ENCODE measurements at places on chromosomes 12 and 14.

- no peak for DNase-seq
These were observed 152.4 kb upstream of the FKBP4 start for GRCh38 chr12:2642176-2642892.

- no peak for DNase-seq
These were observed 2.2 kb downstream of the MMP17 start for GRCh38 chr12:131830335-131830913.

DNA sequence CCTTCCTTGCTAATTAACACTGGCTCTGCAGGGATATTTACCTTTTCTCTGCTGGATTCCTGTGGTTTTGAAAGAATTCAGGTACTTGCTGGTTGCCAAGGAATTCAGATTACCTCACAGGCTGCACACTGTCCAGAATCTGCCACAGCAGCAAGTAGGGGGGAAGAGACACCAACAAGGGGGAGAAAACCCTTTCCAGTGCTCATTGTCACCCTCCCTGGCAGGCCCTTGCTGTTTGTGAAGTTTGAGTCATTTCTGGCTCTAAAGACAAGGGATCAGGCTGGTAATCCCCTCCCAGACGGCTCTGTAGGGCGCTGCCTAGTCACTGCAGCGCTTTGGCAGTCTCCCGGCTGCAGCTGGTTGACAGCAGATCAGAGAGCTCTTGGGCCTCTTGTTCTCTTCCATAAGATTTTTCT is 50.8 kb downstream of the TTLL5 start:
- DNase-seq = no peak

DNA sequence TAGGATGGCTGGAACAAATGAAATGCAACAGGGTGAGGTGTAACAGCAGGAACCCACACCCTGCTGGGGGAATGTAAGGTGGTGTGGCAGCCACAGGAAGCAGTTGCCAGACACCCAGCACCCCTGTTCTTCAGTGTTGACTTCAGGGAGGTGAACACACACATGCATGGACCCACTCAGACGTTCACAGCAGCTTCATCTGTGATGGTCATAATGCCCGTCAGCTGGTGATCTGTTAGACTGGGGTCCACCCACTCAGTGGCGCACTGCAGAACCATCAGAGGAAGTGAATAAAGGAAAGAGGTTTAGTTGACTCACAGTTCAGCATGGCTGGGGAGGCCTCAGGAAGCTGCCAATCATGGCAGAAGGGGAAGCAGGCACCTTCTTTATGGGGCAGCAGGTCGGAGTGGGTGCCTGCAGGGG is 22.7 kb upstream of the TEX22 start:
- DNase-seq = no peak

- no peak for DNase-seq
These were observed 19.8 kb upstream of the CABP1 start for GRCh38 chr12:120620624-120621023.

- DNase-seq = no peak
These were observed 41.7 kb upstream of the DDX11 start for GRCh38 chr12:31031951-31032335.

DNA sequence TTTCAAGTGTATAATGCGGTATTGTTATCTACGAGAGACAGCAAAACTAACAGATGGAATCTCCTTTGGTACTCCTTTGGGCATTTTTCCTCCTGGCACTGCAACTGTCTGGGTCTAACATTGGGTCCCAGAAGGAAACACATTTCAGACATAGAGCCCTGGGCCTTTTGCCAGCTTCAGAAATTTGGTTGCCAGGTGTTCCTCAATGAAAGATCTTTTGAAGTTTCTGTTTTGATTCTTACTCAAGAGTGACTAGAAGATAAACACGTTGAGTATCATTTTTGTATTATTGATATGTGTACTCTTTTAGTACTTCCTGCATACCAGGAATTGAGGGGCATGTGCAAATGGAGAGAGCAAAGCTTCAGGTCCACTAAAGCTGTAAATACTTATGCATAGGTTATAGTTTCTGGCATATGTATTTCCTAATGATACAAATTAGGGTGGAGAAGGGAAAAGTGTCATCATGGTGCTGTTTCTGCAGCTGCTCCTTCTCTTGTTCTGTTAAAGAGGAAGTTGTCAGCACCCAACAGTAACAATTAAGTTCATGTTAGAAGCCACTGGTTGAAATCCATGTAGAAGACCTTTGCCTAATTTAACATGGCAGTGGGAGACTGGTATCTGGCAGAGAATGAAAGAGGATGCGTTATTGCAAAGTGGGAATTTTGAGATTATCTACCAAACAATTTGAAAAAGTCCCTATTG is 53.5 kb downstream of the SLC38A6 start:
- no peak for DNase-seq

DNA sequence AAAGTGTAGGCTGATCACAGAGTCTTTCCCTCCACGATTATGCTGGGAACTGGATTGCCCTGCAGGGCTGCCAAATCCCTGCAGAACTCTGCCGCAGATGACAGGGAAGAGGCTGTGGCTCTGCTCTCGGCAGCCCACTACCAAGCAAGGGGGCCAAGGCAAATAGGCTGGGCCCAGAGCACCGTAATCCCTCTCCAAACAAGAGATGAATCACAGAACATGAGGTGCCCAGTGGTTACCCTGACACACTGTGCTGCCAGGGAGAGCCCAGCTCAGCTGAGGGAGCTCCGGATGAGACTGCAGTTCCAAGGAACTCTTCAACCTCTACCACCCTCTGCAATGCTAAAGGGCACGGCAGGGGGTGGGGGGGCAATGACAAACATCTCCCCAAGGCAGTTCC is 33.9 kb downstream of the STON2 start:
- no peak for DNase-seq

GRCh38 chr12:54369597-54370131 is 5.4 kb upstream of the GPR84 start:
- no peak for DNase-seq

DNA sequence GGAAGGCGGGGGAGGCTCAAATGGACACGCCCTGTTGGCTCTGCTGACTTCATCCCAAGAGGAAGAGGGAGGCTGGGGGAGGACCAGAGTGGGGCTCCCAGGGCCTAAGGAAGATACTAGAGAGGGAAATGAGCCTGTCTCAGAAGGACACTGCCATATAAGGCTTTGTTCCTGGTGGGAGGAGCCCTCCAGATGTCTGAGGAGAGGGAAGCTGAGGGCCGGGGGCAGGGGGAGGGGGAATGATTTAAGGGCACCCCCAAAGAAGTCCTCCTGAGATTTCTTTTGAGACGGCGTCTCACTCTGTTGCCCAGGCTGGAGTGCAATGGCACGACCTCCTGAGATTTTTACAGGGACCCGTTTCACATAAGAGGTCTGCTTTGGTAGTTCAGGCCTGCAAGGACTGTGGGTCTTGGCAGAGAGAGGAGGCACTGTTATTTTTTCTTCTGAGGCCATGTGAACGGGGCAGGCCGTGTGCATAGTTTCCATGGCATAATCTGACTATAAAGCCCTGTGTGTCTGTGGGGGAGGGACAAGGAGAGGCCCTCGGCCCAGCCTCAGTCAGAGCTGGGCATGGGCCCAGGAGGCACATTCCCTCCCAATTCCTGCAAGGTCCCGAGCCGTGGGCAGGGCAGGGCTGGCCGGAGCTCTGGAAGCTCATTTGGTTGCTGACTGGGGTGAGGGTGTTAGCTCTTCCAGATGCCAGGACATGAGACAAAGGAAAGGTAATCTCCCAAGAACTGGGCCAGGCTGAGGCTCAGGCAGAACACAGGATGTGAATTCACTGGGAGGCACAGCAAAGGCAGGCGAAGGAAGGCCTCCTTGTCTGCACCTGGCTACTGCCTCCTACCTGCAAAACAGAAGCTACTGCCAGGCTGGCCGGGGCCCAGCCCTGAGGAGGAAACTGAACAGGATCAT is 22.2 kb upstream of the PLEKHG3 start:
- DNase-seq = no peak

DNA sequence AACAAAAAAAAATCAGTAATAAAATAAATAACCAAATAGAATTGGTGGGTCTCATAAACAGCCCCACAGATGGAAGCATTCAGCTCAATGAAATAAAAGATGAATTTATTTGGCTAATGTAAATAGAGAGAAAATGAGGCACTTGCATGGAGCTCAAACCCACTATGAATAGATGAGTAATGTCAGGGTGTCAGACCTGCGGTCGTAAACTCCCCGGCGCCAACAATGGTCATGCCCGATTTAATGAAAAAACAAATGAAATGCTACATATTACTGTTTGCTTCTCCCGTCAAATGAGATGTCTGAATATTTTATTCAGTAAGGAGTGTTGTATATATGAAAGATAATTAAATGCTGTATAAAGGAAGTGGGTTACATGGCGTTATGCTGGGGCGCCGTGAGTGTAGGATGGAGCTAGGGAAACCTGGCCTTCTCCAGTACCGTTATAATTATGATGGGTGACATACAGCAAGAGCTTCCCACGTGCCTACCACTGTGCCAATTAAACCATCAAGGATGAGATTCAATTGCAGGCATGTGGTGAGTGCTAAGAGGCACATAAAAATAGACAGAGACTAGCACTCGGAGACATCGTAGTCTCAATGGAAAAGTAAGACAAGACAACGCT is 648.1 kb downstream of the BCL11B start:
- no peak for DNase-seq

DNA sequence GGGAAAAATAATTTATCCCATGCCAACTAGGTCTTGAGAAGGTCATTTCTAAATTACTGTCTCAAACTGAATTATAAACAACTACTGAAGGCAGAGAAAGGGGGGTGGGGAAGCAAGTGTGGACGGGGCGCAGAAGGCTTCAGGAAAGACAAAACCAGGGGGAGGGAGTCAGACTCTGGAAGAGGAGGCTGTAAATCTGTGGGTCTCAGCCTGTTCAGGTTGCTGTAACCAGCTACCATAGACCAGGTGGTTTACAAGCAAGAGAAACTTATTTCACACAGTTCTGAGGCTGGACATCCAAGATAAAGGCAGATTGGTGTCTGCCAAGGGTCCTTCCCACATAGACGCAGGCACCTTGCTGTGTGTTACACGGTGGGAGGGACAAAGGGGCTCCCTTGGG is 39.9 kb upstream of the FZD10 start:
- no peak for DNase-seq

DNA sequence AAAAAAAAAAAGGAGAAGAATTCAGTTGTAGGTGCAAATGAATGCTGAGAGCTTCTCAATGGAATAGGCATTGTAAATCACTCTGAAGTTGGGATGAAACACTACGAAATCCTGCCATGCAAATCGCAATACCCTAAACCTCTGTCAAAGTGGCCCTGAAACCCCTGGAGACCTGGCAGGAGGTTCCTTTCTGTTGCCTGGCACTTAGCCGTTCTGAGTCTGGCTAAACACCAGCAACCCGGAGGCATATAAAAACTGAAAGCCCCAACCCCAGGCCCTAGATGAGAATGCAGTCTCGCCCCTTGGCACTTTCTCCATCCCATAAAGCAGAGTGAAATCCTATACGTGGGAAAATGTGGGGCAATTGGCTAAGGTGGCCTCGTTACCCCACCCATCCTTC is 151.5 kb upstream of the PARP11 start:
- no peak for DNase-seq

DNA sequence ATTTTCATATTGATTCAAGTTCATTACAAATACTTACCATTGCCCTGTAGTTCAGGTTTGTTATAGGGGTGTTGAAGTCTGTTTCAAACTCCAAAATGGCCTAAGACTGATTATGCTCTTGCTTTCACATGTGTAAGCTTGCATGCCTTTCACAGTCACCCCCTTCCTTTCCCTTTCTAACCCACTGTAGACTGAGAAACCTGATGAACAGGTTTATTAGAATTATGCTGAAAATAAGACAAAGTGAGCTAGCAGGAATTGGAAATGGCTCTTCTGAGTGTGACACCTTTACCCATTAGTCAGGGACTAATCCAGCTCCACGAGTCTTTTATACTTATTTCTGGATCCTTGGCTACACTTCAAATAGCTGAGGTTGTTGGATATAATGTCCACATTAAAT is 38.9 kb downstream of the FBXO33 start:
- no peak for DNase-seq

GRCh38 chr12:113271853-113272561 is 50.7 kb downstream of the TPCN1 start:
- no peak for DNase-seq

- DNase-seq = no peak
These were observed 5.5 kb upstream of the KRT84 start for GRCh38 chr12:52390739-52391617.

DNA sequence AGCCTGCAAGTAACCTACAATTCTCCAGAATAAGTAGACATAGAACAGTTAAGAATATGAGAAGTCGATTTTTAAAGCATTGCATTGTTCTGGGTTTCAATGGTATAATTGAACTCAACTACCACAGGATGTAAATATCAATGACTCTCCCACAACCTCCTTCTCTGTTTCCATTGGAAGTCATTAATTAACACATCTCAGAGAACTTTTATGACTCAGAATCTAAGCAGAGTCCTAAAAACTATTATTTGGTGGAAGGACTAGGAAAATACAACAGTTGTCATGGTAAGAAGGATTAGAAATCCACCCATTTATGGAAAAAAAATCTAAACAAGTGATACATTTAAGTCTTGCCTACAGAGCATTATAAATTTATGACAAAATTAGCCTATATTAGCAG is 21.1 kb upstream of the CPNE8 start:
- DNase-seq = no peak

DNA sequence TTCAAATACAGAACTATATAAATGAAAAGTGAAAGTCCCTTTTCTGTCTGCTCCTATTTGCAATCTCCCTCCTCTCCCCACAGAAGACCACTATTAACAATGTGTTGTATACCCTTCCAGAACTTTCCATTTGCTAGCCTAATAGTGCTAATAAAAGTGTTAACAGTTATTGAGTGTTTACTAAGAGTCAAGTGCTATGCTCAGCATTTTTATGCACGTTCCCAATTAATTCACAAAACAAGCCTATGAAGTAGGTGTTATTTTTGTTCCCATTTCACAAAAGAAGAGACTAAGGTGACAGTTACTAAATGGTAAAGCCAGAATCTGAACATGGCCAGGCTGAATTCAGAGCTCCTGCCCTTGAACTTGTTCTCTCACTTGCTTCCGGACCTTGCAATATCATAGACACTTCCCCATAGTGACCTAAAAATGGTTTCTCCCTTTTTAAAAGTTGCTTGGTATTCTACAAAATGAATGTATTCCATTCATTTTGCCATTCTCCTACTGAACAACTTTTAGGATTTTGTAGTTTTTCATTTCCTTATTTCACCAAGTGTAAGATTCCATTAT is 1.6 kb upstream of the PRKAB1 start:
- DNase-seq = no peak
